Activated gamma-delta T cell treated with anti-CD3 and anti-CD28 coated beads, Interleukin-2, amount 50 U/mL, for 16 hours (primary cell): ENCODE measurements at places on chromosomes 1 and 21.

DNA sequence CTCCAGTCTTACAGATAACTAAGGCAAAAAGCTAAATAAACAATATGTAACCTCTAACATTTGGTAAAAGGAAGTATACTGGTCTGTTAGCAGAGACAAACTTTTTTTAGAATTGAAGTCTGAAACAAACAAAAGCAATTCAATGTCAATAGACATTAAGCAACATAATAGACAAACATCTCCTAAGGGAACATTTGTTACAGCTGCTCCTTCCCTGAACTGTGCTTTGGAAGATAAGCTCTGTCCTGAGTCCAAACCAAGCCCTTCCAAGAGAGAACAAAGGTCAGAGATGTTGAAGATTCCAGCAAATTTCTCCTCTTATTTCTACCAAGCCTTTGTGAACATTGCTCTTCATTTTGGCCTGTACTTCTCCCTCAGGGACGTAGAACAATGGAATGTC is 25.3 kb downstream of the FMO2 start:
- no peak for DNase-seq

DNA sequence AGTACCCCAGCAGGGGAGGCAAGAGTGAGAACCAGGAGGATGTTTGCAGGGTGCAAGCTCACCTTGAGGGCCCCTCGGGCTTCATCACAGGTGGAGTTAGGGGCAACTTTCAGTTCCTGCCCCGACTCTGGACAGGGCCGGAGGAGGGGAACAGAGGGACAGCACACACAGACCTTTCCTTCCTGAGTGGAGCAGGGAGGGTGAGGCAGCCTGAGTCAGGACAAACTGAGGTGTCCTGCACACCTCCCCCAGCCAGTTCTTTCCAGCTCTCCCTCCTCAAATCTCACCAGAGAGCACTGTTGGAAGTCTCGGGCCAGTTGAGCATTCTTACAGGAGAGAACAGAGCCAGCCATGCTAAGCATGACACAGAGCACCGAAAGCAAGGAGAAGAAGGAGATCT is 1.5 kb downstream of the ENTREP3 start:
- DNase-seq = no peak

GRCh38 chr1:53981220-53981619 is 35.1 kb downstream of the LRRC42 start:
- no peak for DNase-seq

- no peak for DNase-seq
Observed at GRCh38 chr1:207804721-207805468, 53.0 kb downstream of the CD46 start.

DNA sequence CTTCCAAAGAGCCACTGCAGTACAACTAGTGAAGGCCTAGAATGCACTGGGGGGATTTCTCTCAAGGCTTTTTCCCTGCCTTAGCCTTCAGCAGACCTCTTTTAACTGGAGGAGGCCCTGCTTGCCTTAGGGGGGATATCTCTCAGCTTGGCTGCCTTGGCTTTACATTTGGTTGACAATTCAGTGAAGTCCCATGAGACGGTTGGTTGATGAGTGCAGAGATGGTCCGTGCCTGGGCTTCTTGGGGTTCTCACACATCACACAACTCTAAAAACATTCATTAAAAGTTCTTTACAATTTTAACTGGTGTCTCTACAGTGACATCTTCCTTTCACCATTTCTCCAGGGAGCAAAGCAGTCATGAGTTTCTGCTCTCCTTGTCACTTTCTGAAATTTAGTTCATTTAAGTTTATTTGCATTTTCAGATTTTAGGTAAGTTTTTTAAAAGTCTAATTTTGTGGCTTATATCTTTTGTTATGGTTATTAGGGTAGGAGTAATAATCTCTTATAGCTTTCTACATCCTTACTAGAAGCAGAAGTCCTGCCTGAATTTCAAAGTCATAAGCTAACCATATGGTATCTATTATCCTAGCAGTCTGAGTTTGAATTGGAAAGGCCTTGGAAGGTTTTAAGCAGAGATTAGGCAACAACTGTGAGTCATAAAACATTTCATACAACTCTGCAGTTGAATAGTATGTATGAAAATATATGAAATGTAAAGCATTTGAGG is 487.6 kb downstream of the DPYD start:
- no peak for DNase-seq

- DNase-seq = no peak
Observed at GRCh38 chr1:223792046-223792445, 53.7 kb downstream of the TP53BP2 start.

DNA sequence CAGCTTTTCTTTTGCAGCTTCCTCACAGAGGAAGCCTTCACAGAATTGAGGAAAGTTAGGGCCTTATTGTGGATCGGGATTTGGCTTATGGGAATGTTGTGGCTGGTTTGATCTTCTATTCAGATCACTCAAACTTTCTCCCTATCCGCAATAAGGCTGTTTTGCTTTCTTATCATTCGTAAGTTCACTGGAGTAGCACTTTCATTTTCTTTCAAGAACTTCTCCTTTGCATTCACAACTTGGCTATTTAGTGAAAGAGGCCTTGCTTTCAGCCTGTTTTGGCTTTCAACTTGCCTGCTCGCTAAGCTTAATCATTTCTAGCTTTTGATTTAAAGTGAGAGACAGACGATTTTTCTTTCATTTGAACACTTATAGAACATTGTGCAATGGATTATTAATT is 181.9 kb upstream of the B3GALT2 start:
- no peak for DNase-seq

DNA sequence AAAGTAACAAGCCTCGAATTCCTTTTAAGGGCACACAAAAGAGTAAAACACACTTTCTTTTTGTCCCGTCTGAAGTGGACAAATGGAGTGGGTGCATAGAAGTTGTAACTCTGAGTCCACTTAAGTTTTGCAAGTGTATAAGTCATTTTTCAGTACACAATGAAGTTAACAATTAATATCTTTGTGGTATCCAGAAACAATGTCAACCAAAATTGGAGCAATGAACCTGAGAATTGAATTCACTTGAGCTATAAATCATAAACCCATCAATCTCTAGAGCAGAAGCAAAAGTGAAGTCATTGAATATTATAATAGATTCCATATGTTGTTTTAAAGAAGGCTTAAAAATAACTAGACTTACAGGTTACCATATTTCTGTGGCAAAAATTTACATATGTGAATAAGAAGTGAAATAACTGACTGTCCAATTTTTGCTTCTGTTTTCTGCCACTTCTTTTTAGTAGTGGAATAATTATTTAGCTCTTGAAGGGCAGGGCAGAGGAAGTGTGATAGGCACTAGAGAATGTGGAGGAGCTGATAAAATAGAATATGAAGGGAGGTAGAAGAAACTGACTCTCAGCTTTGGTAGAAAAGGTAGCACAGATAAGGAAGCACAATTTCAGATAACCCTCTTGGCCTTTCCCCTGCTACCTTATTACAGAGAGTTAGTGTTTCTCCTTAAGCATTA is 73.9 kb upstream of the RGL1 start:
- no peak for DNase-seq
